Hematopoietic multipotent progenitor cell (in vitro differentiated cells): ENCODE measurements at places on chromosomes 4 and X.
A peak's percentile ranks its signal among the peaks of the same experiment; 100 is the strongest.

GRCh38 chr4:162499478-162499877, 335.7 kb upstream of the FSTL5 start:
- DNase-seq, result no peak

- peak; percentile 65 for DNase-seq
Measured at GRCh38 chr4:5033281-5033841, 14.1 kb upstream of the CYTL1 start.

GRCh38 chrX:20506739-20507138, 240.0 kb upstream of the RPS6KA3 start:
- DNase-seq, result no peak

- DNase-seq, result no peak
Measured at GRCh38 chr4:119525771-119526712, 102.6 kb downstream of the PDE5A start.

GRCh38 chrX:119093991-119094735, 21.4 kb downstream of the CT47C1 start:
- DNase-seq, result no peak

DNA sequence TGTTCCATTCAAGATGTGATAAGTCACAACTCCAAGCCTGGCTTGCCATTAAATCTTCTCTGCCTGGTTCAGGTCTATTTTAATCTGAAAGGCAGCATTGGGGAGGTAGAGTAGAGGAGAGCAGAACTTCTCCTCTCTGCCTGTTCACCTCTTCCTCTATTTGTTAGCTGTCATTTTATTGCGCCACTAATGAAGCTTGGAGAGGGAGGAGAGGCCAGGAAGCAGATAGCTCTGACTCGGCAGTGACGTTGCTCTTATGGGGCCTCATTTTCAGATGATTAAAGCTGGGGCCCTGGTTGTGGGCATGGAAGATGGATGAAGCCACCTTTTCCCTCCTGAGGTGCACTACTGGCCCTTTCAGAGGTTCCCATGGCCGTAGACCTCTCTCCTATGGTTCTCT, 207.3 kb downstream of the MID1IP1 start:
- DNase-seq, result no peak
